ENCODE measurements at places on chromosomes 7 and 10.
A peak's percentile ranks its signal among the peaks of the same experiment; 100 is the strongest.

DNA sequence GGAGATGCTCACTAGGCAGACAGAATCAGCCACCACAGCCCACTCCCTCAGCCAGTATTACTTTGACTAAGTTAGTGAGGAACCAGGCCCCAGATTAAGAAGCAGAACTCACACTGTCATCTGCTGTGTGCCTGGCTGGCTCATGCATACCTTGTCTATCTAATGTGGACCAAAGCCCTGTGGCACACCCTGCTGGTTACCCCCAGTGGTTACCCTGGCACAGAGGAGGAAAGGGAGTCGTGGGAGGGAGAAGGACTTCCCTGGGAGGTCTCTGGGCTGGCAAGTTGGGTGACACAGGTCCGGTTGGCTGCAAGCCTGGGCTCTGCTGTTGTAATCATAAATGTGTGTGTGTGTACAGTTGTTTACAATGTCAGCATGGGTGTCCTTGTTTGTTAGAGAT is 7.5 kb upstream of the SH2D4B start:
- DNase-seq, result no peak

DNA sequence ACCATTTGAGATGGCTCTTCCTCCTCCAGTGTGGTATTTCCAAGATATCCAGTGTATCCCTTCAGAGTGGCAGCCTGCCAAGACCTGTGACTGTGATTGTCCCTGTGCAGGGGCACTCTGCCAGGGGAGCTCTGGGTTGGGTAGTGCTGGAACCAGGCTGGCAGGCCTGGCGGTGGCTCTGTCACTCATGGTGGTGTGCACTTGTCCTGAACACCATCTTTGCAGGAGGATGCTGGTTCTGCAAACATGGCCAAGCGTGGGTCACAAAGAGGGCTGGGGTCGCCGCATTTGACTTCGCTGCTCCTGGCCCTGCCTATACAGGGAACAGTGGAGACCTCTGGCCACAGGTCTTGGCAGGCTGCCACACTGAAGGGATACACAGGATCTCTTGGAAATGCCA is 205.2 kb downstream of the PRPF18 start:
- DNase-seq, result no peak

DNA sequence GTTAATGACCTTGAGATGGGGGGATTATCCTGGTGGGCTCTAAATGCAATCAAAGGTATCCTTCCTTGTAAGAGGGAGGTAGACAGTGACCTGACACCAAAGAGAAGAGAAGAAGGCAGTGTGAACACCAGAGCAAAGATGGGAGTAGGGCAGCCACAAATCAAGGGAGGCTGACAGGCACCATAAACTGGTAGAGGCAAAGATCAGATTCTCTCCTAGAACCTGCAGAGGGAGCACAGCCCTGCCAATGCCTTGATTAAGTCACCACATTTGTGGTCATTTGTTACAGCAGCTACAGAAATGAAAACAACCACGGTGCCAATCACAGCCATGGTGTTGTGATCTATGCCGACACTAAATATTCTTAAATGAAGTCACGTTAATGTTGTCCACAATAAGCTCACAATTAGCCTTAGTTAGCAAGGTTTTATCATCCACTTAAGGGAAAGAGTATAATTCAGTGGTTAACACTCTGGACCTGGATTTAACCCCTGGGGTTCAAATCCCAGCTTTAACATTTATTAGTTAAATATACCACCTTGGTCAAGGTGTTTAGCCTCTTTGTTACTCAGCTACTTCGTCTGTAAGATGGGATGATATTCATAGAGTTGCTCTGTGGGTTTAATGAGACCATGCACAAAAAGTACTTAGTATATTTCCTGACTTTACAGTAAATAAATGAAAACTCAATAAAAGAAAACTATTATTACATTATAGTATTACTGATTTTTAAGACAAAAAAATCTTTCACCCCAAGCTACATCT is 70.8 kb downstream of the SGMS1 start:
- peak; percentile 9 for DNase-seq

DNA sequence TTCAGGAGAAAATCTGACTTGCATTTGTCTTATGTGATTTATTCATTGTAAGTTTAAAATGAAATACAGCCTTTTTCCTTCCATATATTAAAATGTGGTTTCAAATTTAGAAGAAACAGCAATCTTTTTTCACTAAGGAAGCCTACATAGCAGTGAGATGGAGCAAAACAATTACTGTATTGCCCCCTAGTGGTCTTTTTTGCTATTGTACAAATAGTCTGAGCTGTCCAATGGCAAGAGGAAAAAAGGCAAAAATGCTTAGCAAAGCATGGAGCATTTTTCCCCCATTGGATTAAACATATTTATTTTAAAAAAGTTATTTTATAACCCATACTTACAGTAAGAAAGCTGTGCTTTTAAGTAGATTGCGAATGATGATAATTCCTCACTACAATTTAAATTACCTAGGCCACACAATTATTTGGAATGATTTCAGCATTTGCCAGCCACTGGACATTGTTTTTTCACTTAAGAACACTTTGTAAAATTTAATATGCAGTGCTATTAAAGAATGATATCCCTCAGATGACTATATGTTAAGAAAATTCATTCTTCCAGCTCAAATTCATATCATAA is 119.5 kb downstream of the CPED1 start:
- DNase-seq, result peak; percentile 82

GRCh38 chr10:55400075-55400849 is 599.2 kb upstream of the PCDH15 start:
- DNase-seq, result no peak
